ENCODE measurements at places on chromosomes 11 and 22.

DNA sequence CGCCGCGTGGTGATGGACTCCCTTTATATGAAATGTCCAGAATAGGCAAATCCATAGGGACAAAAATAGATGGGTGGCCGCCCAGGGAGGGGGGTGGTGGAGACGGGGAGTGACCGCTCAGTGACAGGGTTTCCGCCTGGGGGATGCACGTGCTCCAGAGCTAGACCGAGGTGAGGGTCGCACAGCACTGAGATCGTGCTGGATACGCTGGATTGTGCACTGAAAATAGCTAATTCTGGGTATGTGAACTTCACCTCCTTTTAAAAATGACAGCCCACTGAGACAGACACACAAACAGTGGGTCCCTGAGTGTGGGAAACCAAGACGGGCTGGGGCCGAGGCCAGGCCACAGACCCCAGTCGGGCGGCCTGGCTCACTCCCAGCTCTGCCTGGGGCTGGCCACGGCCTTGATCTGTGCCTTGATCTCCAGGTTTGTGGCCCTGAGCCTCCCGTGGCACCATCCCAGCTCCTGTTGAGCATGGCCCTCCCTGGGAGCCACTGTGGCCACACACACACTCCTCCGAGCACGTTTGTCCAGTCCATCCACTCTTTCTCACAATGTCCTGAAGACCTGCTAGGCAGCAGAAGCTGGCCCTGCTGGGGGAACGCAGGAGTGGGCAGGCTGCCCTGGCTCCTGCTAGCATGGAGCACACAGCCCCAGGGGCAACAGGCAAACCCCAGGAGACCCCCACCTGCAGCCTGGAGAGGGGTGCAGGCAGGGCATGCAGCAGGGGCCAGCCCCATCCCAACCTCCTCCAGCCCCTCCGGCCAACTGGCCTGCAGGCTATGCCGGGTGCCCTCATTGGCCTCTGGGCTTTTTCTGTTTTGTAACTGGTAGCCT lies 41.0 kb upstream of the TH start:
- DNase-seq, result no peak

DNA sequence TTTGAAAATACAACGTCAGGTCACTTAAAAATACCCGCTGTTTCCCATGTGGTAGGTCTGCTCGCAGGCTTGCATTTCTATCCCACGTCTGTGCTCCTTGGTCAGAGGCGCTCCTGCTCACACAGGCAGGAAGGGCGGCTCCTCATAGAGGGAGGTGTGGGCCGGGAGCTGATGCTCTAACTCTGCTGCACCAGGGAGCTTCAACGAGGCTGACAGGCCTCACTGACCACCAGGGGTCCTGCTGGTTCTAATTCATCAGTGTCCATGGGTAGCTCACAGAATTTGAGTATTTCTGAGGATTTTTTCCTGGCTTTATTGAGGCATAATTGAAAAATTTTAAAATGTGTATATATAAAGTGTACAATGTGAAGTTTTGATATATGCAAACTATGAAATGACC lies 68.5 kb downstream of the PIWIL3 start:
- DNase-seq, result no peak

- no peak for DNase-seq
Observed at GRCh38 chr11:94032725-94033124, 11.6 kb downstream of the HEPHL1 start.

GRCh38 chr11:65110354-65110861 lies 1.3 kb upstream of the TM7SF2 start:
- DNase-seq, result peak; percentile 93

DNA sequence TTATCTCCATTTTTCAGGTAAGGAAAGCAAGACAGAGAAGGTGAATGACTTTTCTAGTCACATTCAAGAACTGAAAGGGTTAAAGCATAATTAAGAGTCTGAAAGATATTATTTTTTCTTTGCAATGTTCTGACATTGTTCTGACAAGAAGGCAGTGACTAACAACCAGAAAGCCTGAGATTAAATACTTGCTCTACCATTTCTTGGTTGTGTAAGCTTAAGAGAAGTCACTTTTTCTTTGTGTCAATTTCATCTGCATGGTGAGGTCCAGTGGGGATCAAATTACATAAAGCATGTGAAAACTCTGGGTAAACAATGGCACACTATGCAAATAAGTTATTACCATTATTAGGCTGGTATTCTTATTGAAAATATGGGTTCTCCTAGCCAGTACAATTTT lies 73.7 kb downstream of the PHF21A start:
- DNase-seq, result no peak

DNA sequence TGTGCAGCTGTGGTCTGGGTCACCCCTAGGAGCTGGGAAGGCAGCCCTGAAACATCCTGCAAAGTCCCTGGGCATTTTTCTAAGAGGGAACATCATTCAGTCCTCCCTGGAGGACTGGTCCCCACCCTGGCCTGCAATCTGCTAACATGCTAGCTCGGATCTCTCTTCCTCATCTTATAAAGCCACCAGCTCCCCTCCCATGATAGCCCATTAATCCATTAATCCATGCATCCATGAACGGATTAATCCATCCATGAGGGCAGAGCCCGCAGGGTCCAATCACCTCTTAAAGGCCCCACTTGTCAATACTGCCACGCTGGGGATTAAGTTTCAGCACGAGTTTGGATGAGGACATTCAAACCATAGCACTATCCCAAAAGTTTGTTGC lies 12.1 kb downstream of the PRG3 start:
- DNase-seq, result no peak

GRCh38 chr22:38136607-38137006 lies 26.1 kb upstream of the BAIAP2L2 start:
- no peak for DNase-seq

DNA sequence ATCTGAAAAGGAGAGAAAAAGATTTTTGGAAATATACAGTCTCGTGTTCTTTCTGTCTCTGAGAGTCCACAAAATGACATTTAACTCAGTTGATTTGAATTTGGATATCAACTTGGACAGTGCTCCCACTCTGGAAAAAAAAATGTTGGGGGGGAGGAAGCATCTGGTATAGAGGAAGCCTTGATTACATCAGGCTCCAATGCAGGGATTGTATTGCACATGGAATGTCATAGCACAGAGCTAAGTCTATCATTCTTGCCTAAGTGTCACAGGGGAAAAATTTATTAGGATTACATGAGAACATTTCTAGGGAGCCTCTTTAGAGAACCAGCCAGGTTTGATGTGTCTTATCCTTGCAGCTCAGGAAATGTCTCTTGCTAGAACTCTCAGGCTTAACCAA lies 23.0 kb downstream of the MS4A6A start:
- no peak for DNase-seq

DNA sequence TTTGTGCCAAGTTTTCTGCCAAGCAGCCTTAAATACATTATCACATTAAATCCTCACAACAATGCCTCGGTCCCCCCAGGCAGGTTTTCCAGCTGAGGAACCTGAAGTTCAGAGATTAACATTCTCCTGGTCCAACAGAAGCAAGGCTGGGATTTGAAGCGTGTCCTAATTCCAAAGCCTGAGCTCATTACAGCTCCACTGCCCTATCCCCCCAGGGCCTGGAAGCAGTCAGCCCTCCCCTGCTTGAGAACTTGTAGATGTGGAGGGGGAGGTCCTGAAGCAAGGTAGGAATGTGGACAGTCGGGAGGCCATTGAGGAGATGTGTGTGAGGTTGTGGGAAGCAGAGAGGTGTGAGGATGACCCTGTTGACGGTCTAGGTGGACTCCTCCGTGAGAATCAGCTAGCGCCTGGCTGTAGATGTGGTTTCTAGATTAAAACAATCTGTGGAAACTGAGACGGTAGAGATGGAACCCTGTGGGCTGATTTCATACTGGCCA lies 8.1 kb downstream of the GRAMD1B start:
- no peak for DNase-seq

GRCh38 chr11:47078751-47079521 lies 97.7 kb downstream of the ARFGAP2 start:
- DNase-seq, result no peak

DNA sequence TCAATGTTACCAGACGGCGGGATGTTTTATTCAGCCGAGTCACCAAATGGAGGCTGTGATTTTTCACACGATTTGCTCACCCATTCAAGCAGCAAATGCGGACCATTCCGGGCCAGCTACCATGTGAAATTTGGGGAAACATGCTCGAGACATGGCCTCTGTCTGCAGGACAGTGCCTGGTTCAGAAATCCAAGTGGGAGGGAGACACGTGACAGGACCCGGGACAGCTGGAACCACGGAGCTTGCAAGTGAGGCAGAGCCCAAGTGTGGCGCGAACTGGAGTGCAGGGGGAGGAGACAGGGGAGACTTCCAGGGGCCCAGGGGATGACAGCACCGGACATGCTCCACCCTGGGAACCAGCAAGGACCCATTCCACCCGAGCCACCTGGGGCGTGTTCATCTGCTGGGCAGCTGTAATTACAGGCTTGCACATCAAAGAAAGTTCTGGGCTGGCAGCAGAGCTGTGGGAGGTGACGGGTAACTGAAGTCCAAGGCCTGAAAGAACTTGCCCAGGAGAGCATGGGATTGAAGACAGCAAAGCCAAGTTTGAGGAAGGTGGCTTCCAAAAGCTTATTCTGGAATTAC lies 16.5 kb downstream of the CERK start:
- no peak for DNase-seq

DNA sequence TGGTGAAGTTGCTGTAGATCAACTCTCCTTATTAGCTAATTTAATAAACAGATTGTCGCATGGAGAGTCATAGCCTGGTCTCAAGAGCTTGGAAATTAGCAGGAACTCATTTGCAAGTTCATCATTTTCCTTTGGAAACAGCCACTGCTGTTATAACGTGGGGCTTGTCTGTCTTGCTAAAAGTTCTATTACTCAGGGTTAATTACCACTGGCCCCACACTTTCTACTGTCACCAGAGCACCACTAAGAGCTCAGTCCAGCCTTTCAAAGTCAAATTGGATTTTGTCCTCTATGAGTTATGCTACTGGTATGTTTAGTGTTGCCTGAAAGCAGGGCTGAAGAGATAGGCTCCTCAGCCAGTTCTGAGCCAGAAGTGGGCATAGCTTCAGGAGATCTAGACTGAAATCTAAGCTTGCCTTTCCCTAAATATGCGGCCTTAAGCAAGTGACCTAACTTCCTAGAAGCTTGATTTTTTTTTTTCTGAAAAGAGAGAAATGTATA lies 292.2 kb downstream of the INSC start:
- no peak for DNase-seq

DNA sequence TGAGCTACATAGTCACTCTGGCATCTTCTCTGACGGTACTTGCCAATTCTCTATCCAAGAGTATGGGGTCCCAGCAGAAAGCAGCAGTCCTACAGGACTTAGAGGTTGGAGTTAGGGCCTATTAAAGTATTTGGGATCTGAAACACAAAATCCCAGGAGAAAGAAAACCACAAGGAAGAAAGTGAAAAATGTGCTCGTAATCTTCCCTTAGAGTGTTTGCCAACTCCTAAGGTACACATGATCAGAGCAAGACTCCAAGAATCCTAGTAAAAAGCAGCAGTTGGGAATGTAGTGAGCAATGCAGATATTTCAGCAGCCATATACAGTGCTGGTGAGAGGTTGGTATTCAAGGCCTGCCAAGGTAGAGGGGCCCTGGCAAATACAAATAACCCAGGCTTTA lies 71.6 kb downstream of the EXT2 start:
- no peak for DNase-seq

DNA sequence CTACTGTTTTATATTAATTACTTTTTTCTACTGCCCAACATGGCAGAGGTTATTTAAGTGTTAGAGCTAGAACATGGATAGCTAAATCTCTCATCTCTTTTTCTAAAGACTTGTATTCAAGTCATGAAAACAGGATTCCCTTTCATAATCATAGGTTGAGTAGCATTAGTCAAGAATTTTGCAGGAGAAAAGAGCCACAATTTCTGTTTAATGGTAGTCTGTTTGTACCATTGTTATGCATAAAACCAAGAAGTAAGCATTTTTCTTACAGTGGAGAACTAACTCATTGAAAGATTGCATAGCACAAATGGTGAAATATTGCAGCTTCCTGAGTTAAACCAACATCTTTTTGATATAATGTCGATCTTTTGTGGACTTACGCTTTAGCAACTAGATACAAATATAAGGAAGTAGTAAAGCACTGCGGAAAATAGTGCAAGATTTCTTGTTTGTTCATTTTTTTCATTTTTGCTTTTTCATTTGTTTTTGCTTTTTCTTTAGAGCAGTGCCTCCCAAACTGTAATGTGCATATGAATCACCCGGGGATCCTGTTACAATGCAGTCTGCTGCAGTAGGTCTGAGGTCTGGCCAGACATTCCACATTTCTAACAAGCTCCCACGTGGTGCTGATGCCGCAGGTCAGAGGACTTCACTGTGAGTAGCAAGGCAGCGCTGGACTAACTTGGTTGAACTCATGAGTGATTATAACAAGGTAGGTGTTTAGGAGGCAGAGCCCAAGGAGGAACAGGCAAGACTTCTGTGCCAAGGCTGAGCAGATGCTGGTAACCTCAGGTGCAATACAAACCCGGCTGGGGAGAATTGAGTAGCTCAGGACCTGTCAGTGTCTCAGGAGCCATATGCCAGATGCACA lies 4.6 kb downstream of the ETS1 start:
- DNase-seq, result no peak
